ENCODE measurements at places on chromosomes 1 and 21.
A peak's percentile ranks its signal among the peaks of the same experiment; 100 is the strongest.

GRCh38 chr1:168135116-168135920, 1.4 kb downstream of the GPR161 start:
- DNase-seq: no peak

DNA sequence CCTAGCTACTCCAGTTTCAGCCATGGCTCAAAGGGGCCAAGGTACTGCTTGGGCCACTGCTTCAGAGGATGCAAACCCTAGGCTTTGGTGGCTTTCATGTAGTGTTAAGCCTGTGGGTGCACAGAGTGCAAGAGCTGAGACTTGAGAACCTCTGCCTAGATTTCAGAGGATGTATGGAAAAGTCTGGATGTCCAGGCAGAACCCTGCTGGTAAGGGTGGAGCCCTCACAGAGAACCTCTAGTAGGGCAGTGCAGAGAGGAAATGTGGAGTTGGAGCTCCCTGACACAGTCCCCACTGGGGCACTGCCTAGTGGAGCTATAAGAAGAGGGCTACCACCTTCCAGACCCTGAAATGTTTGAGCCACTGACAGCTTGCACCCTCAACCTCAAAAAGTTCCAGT, 16.2 kb downstream of the RIIAD1 start:
- no peak for DNase-seq

DNA sequence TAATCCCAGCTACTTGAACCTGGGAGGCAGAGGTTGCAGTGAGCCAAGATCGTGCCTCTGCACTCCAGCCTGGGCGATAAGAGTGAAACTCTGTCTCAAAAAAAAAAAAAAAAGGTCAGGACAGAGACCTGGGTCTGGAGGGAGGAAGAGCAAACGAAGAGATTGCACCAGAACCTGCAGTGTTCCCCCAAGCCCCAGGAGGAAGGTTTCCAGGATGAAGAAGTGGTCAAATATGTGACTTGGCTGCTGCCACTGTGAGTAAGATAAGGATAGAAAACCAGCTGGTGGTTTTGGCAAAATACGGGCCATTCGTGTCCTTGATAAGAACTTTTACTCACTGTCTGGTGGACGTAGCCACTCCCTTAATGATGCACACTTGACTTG, 42.2 kb downstream of the CLDN14 start:
- no peak for DNase-seq

- no peak for DNase-seq
These were observed 22.9 kb downstream of the SPEN start for GRCh38 chr1:15870421-15870820.

DNA sequence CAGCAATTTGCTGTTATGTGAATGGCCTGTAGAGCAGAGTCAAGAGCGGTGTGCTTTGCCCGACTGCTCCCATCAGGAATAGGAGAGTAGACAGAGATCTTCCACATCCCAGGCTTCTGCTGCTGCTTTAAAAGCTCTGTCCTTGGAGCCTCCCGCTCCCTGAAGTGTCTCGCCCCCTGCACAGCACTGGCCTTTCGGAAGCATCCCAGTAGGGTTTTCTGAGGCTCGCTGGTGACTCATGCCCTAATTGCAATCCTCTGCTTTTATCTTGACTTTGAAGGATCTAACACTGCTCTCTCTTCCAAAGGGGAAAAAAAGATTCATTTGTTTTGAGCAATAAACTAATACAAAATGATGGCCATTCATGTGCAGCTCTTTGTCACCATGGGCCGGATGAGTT, 13.3 kb upstream of the CD101 start:
- no peak for DNase-seq

DNA sequence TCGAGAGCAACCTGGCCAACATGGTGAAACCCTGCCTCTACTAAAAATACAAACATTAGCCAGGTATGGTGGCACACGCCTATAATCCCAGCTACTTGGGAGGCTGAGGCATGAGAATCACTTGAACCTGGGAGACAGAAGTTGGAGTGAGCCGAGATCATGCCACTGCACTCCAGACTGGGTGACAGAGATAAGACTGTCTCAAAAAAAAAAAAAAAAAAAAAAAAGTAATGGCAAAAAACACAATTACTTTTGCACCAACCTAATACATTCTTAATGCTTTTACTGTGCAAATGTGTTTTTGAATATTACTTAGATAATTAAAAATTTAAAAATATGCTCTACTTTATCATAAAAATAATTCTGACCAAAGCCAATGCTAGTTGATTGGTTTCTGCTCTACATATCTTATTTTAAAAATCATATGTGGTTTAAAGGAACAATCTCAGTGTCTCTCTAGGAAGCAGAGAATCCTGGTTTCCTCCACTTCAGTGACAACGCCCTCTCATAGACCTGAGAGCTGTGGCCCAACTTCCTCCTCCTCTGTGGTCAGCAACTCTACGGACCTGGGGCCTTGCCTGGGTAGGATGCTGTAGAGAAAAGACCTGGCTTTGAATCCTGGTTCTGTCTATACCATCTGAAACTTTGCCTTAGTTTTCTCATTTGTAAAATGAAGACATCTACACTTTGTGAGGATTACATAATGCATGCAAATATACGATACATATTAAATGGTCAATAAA, 64.7 kb downstream of the TGFBR3 start:
- DNase-seq: no peak

DNA sequence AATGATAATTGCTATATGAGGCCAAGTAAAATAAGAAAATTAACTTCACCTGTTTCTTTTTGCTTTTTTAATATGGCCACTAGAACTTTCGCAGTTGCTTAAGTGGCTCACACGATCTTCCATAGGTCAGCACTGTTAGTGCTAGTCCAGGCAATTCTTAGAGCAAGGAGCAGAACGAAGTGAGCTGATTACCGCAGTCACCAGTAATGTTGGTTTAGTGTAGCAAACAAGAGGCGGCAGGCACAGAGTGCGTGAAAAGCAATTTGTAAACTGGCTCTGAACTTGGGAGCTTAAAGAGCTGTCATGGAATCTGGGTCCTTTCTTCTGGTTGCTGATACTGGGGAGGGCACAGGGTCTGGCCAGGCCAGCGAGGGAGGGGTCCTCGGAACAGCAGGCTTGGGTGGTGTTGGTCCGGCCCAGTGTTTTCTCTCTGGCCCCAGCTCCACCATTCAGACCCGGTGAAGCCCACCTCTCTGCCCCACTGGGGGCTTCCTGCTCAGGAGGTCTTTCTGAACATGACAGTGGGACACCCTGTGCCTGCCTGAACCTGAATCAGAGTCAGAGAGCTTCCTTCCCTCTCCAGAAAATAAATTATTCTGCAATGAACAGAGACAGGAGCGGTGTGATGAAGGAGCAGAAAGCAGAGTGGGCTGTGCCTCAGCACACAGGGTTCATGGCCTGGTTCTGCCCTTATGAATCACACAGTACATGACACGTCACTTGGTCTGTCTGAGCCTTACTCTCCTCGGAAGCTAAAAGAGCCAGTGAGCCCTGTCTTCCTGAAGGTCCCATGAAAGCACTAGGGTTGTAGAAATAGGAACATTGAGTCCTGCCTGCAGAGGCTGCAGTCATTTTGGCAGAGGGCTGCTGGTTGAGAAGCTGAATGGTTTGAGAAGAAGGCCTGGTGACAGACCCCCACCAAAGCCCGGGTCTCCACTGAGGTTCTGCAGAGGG, 11.9 kb downstream of the ETS2 start:
- DNase-seq: no peak

- peak; percentile 29 for DNase-seq
These were observed 1.6 kb downstream of the DRAXIN start for GRCh38 chr1:11693024-11693590.

DNA sequence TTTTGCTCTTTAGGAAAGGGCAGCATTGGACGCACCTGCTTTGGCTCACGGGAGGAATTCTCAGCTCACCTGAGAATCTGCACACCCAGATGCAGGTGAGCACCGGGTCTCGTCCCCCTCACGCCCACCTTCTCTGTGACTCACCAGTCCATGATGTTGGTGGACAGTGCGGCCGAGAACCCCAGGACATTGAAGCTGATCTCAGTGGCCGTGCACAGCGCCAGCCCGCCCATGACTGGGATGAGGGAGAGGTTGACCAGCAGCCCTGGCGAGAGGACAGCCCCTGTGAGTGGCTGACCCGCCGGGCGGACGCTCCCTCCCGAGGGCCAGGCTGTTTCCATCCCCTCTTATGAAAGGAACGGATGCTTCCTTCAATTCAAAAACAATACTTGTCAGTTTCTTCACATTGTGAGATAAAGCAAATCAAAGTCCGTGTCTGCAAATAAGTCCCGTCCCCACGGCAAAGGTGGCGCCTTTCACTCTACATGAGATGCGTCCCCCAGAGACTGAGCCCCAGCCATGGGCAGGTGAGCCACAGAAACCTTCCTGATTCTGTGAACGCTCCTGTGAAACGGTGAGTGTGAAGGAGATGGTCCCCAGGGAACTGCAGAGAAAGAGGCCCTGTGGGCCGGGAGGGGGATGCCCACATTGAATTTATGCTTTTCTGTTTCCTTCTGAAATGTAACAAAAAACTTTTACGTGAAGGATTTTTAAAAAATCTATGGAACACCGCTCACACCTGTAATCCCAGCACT, 12.7 kb upstream of the CDK11B start:
- DNase-seq: no peak

DNA sequence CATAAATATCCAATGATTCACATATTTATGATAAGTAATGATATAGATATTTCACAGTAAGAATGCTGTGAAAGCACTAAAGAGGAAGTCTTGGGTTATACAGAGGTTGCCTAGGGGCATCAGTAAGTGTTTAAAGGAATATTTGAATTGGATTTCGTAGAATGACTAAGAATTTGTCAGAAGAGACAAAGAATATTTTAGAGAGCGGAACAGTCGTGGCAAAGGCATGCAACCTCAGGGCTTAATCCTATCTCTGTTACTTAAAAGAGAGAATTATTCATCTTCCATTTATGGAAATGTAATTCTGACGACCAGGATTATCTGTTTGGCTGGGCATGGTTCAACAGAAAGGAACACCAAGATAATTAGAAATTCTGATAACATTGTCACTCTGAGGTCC, 171.9 kb upstream of the NR5A2 start:
- no peak for DNase-seq

DNA sequence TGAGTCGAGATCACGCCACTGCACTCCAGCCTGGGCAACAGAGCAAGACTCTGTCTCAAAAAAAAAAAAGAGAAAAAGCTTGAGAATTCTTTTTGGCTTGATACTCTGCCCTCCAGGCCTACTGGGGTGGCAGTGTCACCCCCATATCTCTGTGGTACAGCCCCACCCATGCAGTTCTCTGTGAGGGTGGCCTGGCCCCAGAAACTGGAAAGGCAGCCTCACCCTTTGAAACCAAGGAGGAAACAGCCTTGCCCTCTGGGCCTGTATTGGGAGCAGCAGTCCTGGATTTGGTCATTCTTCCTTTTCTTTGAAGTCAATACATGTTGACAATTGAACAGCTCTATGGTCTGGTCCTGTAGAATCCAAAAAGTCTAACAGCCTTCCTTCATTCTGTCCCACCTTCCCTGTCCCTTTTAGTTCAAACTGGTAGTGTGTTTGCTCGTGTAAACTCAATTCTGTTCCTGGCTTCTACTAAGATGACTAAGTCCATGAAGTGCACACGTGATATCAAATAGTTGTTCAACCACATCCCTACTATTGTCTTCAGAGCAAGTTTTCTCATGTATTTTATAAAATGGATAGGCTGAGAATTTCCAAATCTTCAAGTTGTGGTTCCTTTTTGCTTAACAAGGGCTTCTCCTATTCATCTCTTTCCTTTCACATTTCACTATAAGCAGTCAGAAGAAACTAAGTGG, 13.2 kb downstream of the ST7L start:
- DNase-seq: no peak

GRCh38 chr21:29217818-29218291, 80.9 kb upstream of the BACH1 start:
- DNase-seq: no peak

DNA sequence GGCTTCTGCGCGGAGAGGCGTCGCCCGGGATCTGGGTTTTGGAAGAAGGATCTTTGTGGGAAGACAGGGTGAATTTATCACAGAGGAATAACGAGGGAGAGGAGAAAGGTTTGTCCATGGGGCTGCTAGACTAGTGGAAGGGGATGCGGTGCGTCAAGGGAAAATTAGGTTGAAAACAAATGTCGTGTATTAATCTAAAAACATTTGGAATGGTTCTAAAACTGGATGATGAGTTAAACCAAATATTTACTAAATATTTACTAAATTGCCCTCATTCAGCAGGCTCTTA, 647 bp downstream of the RO60 start:
- DNase-seq: no peak

DNA sequence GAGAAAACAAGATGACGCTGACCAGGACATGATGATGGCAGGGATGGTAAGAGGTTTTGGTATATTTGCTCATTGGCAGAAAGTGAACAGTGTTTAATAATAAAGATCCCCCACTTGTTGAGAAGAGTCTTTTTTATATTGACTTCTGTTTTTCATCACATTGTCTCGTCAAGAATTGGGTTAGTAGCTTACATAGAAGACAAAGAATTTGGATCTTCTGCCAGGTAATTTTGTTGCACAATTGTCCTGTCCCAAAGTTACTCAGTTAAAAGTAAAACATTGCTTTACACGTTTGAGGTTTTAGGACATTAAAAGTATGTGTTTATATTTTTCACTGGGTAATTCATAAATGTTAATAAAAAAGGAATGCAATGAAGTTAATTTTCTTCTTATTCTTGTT, 48.3 kb upstream of the LAMC2 start:
- DNase-seq: no peak

GRCh38 chr1:192530254-192530653, 45.3 kb upstream of the RGS1 start:
- DNase-seq: no peak

- DNase-seq: no peak
These were observed 266.6 kb upstream of the CAMK1G start for GRCh38 chr1:209316929-209317328.

- DNase-seq: no peak
These were observed 2.0 kb downstream of the S100A6 start for GRCh38 chr1:153533689-153534201.

DNA sequence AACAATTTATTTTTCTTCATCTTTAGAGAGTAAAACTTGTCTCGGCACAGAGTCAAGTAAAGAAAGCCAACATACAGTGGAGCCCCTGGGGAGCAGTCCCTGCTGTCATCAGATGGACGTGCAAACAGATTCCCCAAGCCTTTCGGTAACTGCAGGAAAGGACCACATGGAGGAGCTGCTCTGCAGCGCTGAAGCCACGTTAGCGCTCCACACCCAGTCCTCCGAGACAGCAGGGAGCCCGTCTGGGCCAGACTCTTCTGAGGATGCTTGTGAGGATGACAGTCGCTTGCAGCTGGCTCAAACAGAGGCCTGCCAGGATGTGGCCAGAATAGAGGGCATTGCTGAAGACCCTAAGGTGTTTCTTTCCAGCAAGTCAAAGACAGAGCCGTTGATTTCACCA, 77.1 kb upstream of the SCCPDH start:
- DNase-seq: no peak

DNA sequence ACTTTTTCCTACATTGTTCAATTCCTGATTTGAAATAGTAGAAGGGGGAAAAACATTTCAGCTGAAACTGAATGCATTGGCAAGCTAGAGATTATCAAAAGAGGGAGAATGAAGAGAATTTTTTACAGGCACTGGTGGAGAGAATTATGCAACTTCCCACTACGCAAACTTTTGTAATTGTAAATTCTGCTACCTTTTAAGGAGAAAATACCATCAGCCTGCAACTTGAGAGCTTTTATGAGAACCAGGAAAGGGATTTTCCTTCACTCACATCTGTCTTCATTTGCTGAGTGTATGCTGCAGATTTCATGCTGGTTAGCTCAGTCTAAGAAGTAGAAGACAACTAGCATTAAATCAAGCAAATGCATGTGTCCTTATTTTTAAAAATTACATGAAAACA, 43.7 kb downstream of the ADAMTS1 start:
- DNase-seq: no peak
